Pancreas (tissue), 10 donors: ENCODE measurements at places on chromosomes 12 and 14. TPM values are rescaled to one million over a fixed set of nuclear protein-coding genes. Genes with fewer than 3 reads are reported as not detected.

The LPCAT3 gene
- 36.5 TPM for total RNA-seq

The A2M gene
- total RNA-seq, result 66.1 TPM

The AQP6 gene
- not detected for total RNA-seq

The GARIN6 gene
- total RNA-seq, result not detected

GRCh38 chr14:74190927-74191575, 48.2 kb upstream of the VSX2 start:
- no peak for DNase-seq
